ENCODE measurements at places on chromosomes 16 and 17.

GRCh38 chr17:65243838-65244625, 106.9 kb downstream of the RGS9 start:
- DNase-seq, result peak; percentile 36

DNA sequence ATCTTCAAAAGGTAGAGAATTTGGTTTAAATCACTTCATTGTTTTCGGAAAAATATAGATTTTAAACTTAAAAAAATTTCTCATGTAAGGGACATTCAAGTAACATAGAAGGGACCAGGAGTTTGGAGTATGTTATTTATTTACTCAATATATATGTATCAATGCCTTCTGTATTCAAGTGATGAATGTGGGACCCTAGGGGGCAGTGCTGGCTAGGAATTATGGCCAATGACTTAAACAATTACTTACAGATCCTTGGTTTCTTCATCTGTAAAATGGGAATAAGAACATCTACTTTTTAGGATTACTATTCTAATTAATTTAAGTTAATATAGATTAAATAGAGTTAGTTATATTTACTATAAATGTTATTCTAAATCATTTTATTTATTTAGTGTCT, 886.3 kb upstream of the RBFOX1 start:
- no peak for DNase-seq

- DNase-seq, result no peak
Measured at GRCh38 chr17:50549256-50549941, 2.4 kb downstream of the SPATA20 start.

GRCh38 chr16:15899538-15900100, 11.2 kb upstream of the CEP20 start:
- DNase-seq, result peak; percentile 98

DNA sequence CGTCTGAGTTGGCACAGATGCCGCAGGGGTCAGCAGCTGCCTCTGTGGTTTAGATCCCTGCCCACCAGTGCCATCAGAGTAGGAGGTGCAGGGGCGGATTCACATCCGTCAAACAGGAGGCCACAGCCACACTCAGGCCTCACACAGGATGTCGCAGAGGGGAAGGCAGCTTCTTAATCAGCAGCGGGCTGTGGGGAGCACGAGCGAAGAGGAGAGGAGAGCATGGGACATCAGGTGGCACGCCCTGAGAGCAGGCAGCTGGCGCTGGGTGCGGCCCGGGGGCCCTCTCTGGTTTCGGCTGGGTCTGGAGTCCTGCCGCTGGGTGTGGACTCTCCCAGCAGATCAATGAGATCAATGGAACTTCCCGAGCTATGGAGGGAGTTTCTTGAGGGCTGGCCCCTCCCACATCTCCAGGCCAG, 9.6 kb downstream of the LLGL2 start:
- DNase-seq, result no peak
